GM12892 (cell line): ENCODE measurements at places on chromosomes 3 and 15.

GRCh38 chr3:142981108-142981507 lies 17.6 kb upstream of the PAQR9 start:
- no peak for DNase-seq

DNA sequence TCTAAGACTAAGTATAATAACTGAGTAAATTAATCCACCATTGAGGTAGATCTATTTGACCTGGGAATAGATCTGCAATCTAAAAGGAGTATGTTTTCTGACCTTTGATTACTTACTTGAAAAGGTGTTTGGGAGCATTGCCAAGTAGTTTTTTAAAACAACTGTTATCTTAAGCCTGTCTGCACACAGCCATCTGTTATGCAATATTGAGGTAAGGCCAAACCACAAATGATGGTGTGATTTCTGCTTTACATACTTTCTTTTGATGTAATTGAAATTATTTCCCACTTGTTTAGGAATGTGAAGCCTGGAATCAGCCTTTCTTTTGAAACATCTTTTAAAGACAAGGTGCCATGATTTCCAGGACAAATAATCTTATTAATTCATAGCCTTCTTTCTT lies 274.0 kb downstream of the BBX start:
- no peak for DNase-seq

DNA sequence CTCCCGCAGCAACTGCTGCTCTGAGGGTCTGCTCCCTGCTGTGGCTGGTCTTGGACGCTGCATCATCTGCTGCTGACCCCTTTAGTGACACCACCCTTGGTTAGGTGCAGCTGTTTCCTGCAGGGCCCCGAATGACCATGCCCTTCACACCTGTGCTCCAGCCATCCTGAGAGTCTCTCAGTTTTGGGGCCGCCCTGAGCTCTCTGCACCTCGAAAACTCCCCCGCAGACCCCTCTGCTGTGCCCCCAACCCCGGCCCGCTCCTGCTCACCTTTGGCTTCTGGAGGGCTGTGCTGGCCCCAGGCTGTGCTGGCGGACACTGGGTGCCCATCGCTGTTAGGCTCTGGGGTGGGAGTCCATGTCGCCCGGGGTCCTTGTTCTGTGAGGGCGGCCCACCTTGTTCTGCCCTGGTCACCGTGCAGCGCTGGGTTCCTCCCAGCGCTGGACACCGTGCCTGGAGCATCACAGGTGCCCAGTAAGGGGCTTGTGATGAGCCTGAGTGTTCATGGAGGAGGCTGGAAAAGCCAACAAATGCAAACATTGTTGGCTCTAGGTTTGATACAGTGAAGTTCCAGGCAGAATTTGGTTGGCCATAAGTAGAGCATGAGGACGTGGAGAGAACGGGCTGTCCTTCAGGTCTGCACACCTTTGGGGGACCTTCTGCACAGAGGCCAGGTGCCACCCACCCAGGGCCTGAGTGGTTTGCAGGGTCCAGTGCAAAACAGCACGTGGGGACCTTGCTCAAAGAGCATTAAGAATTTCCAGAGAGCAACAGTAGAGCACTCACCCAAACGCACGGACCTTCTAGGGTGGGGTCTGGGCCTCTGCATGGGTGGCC lies 12.3 kb downstream of the ABTB1 start:
- DNase-seq, result no peak

GRCh38 chr3:51929420-51930003 lies 12.2 kb downstream of the RRP9 start:
- no peak for DNase-seq

GRCh38 chr3:68751888-68752287 lies 180.5 kb downstream of the TAFA4 start:
- DNase-seq, result no peak

GRCh38 chr3:193569119-193569518 lies 14.4 kb upstream of the ATP13A4 start:
- no peak for DNase-seq

GRCh38 chr3:105513042-105513441 lies 146.3 kb downstream of the ALCAM start:
- no peak for DNase-seq

- no peak for DNase-seq
Measured at GRCh38 chr3:190614226-190615059, 100.6 kb downstream of the IL1RAP start.

- no peak for DNase-seq
Measured at GRCh38 chr3:52188556-52188955, 9.4 kb upstream of the ALAS1 start.

GRCh38 chr15:25693321-25694238 lies 169.5 kb downstream of the ATP10A start:
- DNase-seq, result no peak

DNA sequence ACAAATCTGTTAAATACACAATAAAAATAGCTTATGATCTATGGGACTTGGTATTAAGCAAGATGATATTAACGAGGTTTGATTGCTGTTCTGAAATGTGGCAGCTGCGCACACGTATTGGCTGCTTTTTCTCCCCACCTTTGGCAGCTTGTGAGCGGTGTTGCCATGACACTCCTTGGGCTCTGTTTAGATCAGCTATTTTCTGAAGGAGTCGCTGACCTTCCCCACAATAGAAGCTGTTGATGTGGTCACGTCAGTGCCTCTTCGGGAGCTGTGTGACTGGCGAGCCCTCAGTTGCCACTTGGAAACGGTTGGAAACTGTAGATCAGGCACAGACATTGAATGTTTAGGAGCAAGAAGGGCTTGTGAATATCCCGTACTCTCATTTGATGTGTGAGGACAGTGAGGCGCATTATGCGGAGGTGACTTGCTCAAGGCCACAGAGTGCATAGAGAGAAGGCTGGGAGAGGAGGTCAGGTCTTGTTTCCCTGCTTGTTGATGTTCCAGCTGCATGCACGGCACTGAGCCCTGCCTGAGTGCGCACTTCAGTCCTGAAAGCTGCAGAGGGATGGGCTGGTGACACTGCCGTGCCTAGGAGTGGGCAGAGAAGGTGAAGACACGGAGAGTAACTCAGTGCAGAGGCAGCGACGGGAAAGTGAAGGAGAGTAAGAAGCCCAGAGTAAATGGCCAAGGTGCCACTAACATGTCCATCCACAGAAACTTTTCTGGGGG lies 198.4 kb downstream of the LPP start:
- DNase-seq, result no peak

DNA sequence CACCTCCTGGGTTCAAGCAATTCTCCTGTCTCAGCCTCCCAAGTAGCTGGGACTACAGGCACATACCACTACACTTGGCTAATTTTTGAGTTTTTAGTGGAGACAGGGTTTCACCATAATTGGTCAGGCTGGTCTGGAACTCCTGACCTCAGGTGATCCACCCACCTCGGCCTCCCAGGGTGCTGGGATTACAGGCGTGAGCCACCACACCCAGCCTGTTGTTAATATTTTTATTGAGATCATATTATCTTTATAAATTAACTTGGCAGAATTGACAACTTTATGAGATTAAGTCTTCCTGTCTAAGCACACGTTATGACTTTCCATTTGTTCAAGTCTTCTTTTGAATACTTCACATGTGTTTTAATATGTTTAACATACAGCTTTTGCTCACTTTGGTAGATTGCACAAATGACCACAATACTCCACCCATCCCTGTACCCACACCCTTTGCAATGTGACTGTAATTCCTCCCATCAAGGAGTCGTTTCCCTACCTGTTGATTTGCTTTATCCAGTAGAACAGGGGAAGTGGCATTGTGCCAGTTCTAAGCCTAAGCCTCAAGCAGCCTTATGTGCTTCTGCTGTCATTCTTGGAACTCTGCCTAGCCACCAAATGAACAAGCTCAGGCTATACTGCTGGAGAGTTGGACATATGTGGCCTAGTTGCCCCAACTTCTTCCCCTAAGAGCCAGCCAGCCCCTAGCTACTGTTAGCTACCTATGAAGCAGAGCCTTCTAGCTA lies 8.2 kb downstream of the XYLB start:
- no peak for DNase-seq

- DNase-seq, result no peak
Measured at GRCh38 chr3:47841786-47842349, 38.9 kb downstream of the DHX30 start.

DNA sequence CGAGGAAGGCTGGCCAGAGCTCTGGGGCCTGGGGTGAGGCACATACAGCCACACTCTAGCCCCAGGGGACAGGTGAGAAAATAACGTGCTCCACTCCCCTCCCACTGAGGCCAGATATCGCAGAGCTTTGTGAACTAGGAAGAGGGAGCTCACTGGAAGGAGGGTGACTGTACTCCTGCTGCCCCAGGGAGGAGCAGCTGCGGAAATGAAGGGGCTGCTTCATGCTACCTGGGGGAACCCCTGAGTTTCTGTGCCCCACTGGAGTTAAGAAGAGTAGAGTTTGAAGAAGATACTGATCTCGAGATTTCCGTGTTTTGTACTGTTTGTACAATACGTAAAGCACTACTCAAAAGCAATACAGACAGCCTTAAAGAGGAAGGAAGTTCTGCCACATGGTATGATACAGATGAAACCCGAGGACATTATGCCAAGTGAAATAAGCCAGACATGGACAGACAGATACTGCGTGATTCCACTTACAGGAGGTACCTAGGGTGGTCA lies 44.6 kb downstream of the CMTM6 start:
- no peak for DNase-seq

DNA sequence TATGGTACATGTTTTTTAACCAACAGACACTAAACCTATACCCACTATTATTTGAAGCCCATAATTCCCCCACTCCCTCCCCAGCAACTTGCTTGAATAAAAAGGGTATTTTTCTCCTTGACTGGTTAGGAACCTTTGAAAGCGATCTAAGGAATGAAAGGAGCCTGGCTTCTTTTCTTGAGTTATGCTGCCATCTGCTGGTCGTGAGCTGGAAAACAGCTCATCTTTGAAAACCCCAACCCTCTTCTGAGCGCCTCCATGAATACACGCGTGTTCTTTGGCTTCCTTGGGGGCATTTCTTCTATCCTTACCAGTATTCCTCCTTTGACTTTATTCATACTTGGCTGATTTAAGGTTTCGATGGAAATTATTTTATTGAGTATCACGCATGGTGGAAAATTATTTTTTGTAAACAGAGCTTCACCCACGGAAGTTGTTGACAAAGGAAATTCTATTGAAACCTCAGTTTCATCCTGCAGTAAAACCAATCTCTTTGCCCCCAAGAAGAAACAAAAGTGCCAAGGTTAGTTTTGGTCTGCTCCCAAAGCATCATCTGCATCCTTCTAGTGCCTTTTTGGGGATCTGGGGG lies 171.6 kb downstream of the SV2B start:
- DNase-seq, result no peak

- DNase-seq, result no peak
Measured at GRCh38 chr15:52503788-52504496, 24.7 kb downstream of the MYO5A start.

GRCh38 chr3:148948913-148949657 lies 42.3 kb upstream of the GYG1 start:
- no peak for DNase-seq

DNA sequence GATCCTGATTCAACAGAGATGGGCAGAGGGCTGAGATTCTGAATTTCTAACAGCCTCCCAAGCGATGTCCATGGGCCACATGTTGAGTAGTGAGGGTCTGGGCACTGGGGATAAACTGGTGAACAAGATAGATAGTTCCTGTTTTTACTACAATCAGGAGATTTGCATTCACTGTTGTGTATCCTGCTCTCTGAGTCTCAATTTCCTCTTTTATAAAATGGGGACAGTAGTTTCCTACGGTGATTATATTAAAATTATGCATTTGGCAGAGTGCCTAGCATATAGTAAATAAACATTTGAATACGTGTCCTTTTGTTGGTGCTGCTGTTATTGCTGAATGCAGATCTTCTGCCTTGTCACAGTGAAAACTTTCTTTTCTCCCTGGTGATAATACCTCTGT lies 102.5 kb downstream of the MYH15 start:
- DNase-seq, result no peak

GRCh38 chr3:131174752-131175151 lies 148.1 kb downstream of the NEK11 start:
- DNase-seq, result no peak

DNA sequence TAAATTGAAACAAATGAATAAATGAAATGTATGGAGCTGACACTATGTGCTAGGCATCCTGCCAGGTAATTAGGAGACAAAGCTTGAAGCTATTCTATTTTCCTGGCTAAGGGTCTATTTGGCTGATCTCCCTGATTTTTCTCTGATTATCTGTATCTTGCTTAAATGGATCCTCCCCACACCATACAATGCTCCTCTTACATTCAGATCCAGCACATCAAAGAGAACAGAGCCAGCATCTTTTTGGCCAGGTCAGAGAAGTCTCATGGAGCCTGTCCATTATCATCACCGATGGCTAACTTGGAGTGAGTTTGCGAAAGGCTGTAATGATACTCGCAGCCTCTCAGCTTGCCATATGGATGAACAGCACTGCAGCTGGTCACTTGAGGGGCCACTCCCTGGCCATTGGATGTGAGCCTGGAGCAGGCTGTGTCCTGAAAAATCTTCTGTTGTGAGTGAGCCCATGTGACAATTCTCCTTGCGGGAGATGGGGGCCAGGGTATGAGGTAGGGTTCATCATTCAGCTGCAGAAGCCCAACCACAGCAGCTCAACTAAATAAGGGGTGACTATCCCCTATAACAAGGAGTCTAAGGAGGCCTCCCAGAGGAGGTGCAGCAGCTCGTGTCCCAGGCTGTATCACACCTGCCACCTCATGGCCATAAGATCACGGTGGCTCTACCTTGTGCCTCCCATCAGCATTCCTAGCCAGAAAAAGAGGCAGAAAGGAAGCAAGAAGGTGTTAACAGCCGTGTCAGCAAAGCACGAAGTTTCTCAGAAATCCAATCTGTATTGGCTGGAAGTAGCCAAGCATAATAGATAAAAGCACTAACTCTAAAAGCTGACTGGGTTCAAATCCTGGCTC lies 69.3 kb upstream of the ST8SIA2 start:
- no peak for DNase-seq

DNA sequence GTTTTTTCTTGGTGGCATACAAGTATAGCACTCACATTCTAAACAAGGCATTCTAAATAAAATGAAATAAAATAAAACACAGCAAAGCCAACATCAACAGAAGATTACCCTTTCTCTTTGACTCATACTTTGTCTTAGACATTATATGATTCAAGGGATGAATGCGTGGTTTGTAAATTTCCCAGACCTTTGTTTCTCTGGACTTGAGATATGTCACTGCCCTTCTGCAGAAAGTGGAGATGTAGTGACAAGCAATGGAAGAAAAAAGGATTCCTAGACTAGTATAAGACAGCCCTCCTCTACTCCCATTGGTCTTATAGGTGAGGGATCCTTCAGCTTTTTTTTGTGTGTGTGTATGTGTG lies 22.4 kb downstream of the NANOGP8 start:
- no peak for DNase-seq
